Activated CD4-positive, alpha-beta T cell treated with anti-CD3 and anti-CD28 coated beads, Interleukin-2, amount 50 U/mL, for 4 hours (primary cell): ENCODE measurements at places on chromosomes 4 and X.

DNA sequence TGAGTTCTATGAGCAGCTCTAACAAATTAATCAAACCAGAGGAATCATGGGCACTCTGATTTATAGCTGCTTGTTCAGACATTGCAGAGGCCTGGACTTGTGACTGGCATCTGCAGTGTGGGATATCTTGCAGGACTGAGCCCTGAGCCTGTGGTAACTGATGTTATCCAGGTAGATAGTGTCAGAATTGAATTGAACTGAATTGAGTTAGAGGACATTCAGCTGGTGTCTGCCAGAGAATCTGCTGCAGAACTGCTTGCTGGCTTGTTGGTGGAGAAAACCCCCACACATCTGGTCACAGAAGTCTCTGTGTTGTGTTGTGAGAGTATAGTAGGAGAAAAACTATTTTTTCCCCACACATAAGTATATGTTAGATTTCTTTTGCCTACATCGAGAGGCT lies 42.2 kb downstream of the SMIM20 start:
- DNase-seq = no peak

DNA sequence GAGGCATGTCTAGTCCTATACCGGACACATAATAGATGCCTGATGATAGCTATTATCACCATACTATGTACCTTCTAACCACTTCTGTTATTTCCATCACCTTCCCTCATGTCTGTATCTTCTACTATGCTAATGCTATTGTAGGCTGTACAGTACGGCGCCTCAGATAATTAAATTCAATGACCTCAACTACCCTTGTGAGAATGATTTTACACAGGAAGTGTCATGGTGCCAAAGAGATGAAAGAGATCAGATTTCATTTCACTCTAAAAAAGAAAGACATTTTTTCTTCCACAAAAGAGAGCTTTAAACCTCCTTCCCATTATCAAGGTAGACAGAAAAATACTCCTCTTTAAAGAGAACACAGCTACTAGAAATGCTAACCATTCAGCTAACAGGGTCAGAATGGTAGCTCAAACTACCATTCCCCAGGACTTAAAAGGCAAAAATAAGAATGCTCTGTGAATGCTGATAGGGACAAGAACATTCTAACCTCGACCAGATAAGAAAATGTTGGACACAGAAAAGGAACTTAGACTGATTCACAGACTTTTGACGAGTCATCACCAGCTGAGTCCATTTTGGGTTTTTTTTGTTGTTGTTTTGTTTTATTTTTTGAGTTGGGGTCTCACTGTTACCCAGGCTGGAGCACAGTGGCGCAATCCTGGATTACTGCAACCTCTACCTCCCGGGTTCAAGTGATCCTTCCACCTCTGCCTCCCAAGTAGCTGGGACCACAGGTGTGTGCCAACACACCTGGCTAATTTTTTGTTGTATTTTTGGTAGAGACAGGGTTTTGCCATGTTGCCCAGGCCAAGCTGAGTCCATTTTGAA lies 99.2 kb upstream of the RAPGEF2 start:
- DNase-seq = no peak

GRCh38 chr4:6367371-6367851 lies 97.8 kb downstream of the WFS1 start:
- DNase-seq = no peak

DNA sequence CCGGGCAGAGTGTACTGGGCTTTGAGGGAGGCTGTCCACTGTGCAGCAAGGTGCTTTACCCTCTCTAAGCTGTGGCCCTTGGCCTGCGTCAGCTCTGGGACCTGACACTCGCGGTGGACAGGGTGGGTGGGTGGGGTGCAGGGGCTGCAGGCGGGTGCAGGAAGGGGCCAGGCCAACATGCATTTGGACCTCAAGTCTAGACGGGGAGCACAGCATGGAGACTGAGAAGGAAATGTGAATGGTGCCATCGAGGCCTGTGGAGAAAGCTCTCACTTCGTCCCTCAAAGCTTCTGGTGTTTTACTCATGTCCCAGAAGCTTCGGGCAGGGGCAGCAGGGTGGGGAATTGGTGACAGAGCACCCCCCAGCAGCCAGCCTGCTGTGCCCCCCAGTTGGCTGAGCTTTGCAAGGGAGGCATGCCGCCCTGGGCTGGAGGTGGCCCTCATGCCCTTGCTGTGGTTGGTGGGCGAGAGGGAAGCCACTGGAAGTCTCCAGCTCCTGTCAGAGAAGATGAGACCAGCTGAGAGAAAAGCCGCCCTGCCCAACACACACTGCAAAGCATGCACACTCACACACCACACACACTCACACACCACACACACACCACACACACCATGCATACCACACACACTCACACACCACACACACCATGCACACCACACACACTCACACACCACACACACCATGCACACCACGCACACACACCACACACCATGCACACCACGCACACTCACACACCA lies 12.3 kb downstream of the PNMA6E start:
- DNase-seq = no peak

DNA sequence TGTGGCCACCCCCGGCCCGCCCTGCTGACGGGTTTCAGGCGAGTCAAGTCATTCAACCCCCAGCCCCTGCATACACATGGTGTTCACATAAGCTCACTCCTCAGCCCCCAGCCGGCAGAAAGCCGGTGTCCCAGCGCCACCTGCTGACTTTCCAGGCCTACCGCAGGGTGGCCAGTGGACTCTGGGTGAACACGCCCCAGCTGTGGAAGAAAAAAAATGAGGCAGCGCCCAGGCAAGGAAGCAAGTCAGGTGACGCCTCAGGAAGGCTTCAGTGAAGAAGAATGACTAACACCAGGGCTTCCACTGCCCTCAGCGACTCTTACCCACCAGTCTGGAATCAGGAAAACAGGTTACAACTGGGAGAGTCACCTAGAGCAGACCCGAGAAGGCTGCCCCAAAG lies 15.8 kb downstream of the BCAP31 start:
- peak; percentile 39 for DNase-seq

DNA sequence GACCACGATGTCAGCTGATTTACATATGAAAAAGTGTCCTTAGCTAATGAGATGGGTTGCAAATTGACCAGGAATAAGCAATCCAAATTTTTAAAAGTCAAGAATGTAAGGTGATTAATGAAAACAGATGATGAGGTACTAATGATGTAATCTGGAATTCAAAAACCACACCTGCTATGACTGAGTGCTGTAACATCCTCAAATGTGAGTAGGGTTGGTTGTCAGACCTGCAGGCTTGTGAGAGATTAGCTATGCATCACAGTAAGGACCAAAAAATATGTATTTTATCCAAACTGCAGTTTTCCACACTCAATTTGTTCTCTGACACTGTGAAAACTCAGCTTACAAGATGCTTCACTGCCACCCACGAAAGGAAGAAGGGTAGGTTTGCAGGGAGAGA lies 242.5 kb downstream of the OPHN1 start:
- DNase-seq = no peak

DNA sequence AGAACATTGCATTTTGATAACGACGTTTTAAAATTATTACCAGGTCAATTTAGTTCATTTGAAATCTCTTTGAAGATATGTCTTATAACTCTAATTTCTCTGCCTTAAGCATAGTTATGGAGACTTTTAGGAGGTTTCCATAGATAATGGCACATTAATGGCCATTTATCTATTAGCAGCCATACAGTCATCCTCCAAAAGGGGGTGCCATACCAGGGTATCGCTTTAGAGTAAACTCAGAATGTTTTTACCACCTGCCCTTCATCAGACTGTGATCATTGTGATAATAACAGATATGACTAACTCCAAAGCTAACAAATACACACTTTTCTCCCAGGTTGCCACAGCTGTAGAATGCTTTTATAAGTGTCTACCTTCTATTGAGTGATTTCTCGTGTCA lies 461.5 kb downstream of the FSTL5 start:
- no peak for DNase-seq

GRCh38 chr4:92304606-92305005 lies 840 bp downstream of the GRID2 start:
- DNase-seq = no peak

GRCh38 chr4:666436-666810 lies 7.7 kb downstream of the ATP5ME start:
- no peak for DNase-seq

DNA sequence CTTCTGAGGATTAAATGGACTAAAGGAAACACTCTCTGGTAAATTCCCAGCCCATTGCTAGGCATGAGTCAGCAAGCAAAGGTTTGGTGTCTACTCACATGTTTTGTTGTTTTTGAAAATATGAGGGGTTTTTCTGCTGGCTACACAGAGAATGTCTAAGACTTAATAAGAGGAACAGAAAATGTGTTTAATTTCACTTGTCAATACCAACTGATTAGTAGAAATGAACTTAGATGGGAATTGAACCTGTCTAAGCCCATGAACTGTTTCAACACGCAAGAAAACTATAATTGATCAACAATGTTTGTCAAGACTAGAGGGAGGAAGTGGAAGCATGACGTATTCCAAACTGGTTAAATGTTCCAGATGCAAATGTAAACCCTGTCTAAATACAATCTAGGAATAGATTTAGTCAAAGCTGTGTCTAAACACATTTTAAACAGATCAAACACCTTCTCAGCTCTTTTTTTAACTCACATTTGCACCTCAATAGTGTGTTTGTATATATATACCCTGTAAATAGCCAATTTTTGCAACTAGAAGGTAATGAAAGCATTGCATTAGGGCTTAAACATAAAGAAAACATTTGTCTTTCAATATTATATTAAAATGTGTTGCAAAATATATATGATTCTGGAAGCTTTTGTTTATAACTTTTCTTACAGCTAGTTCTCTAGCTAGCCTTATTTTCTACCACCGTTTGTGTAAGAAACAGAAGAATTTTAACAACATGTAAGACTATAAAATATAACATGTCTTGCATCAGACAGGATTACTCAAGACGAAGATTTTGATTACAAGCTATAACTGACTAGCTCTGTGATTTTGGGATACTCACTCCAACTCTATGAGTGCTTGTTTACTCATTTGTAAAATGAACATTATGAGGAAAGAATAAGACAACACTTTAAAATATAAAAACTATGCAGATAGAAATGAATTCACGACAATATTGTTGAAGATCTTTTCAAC lies 607.8 kb downstream of the FSTL5 start:
- DNase-seq = no peak

DNA sequence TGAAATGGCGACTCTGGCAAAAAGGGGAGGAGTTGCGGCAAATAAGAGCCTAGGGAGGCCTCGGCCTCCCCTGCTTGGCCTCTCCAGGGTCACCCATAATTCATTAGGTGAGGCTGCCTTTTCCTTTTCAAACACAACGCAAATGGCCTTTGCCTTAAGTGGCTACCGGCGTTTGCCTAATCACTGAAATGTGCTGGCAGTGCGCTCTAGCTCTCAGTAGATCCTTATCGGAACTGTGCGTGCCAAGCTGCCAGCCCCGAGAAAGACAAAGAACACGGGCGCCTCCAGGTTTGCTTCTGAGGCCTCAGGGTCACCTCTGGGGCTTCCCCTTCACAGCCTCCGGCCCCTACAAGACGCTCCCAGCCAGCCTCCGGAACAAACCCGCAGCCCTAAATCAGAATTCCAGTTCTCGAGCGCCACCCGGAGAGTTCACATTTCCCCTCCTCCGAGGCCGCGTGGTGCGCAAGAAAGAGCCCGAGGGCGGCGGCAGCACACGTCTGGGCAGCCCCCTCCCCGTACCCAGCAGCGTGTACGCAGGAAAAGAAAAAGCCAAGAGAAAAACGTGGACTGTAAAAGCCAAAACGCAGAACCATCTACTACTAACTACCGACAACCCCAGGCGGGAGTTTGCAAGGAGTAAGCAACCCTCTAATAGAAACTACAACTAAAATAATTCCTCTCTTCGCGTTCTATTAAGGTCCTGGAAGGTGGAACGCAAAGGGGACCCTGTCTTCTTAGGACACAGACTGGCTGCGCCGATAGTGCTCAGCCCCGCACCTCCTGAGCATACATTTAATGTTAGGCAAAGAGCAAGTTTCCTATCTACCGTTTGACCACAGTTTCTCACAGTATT lies 76.5 kb upstream of the BCOR start:
- DNase-seq = peak; percentile 57

DNA sequence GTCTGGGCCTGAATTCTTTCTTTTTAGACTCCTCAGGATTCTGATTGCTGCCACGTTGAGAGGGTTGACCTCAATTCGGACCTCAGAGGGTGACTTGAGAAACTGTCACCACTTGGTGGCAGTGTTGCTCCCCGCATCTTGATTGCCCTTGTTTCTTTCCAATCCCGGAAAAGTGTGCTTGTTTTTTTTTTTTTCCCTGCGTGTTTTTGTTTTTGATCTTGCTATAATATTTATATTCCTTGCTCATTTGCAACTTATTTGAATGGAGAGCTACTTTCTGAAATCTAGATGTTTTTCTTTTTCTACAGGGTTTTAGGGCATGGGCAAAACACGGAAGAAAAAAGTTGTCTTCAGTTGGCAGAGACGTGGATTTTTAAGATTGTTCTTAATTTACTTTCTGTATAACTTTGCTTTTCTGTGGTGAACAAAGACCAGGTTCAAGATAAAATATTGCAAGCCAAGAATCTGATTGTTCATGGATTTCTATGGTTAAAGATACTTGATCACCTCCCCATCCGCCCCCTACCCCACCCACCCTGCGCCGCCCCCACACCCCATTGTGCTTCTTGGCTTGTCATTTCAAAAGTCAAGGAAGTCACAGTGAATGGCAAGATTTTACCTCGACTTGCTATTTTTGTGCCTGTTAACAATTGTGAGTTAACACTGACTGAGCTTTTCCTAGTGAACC lies 102.0 kb downstream of the PTTG2 start:
- peak; percentile 54 for DNase-seq
